Osteoblast (primary cell): ENCODE measurements at places on chromosomes 13 and 19. TPM values are rescaled to one million over a fixed set of nuclear protein-coding genes. Genes with fewer than 3 reads are reported as not detected.

SYCN gene
- total RNA-seq: not detected in 2 replicates

ZFP14 gene
- 4.3 and 5.3 TPM in 2 replicates for total RNA-seq

RNF113B gene
- total RNA-seq: not detected in 2 replicates

ADGRE3 gene
- total RNA-seq: not detected in 2 replicates

PODNL1 gene
- 4.0 and 6.5 TPM in 2 replicates for total RNA-seq

TNNI3 gene
- total RNA-seq: not detected in 2 replicates
